ENCODE measurements at places on chromosomes 1 and 21. TPM values are rescaled to one million over a fixed set of nuclear protein-coding genes. Genes with fewer than 3 reads are reported as not detected.

DNA sequence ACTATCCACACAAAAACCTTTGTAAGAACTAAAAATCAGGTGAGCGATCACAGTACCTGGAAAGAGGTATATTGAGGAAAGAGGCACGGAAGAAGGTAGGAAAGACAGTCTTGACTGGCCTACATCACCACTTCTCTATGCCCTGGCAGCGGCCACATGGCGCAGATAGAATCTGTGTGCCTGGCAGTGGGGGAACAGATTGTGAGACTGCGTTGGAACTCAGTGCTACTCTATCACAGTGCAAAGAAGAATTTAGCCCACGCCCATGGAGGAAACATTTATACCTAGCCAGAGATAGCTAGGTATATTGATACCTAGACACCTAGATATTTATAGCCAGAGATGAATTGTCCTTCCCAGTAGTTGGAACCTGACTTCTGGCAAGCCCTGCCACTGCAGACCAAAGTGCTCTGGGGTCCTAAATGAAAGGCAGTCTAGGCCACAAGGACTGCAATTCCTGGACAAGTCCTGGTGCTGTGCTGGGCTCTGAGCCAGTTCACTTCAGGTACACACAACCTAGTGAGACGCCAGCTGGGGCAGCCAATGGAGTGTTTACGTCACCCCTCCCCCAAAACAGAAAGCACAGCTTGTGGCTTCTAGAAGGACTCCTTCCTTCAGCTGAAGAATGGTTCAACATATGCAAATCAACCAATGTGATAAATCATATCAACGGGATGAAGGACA, 51.9 kb downstream of the DHX9 start:
- no peak for DNase-seq

DNA sequence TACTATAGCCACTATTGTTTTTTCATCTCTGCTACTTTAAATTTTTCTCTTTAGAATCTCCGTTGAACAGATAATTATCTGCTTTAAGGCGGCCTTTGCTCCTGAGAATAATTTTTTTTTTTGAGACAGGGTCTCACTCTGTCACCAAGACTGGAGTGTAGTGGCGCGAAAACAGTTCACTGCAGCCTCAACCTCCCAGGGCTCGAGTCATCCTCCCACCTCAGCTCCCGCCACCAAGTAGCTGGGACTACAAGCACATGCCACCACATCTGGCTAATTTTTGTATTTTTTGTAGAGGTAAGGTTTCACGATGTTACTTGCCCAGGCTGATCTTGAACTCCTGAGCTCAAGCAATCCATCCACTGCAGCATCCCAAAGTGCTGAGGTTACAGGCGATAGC, 28.6 kb downstream of the TRIT1 start:
- no peak for DNase-seq

DNA sequence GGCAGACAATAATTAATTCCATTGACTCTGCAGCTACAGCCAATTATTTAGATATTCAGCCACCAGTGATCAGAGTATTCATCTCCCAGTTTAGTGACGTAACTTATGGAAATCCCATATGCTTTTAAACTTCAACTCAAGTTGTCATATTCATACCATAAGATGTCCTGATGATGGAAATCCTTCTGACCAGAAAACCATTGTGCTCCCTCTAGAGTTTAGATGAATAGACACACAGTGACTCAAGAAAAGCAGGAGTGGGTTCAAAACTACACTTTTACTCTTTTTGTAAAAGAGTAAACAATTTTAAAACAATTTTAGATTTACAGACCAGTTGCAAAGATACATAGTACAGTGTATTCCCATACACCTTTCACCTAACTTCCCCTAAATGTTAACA, 463.7 kb downstream of the KCNT2 start:
- DNase-seq, result no peak

- DNase-seq, result no peak
Observed at GRCh38 chr1:40305451-40305850, 11.6 kb downstream of the COL9A2 start.

GRCh38 chr1:117653732-117654492, 48.1 kb downstream of the TENT5C start:
- DNase-seq, result no peak

DNA sequence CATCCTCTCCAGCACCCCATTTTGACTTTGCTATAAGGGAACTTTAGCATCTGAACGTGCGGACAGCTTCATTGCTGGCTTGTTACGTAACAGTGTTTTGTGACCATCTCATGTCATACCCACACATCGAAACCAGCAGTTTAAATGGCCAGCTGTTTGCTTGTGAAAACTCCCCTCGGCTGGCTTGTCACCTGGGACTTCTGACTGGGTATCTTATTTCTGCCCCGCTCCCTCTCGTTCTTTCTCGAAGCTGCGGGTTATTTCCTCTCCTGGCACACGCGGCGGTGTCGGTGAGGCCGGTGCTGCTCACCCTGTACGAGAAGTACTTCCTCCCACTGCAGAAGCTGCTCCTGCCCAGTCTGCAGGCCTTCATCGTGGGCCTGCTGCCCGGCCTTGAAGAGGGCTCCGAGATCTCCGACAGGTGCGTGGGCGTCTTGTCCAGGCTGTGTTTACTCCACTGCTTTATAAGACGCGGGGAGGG, 43.5 kb downstream of the DOP1B start:
- no peak for DNase-seq

- DNase-seq, result no peak
Observed at GRCh38 chr1:171718216-171718615, 23.6 kb downstream of the VAMP4 start.

- DNase-seq, result peak; percentile 54
Observed at GRCh38 chr1:40391688-40392145, 18.2 kb downstream of the SMAP2 start.

Gene ZNF687
- total RNA-seq, result 54.0 TPM

DNA sequence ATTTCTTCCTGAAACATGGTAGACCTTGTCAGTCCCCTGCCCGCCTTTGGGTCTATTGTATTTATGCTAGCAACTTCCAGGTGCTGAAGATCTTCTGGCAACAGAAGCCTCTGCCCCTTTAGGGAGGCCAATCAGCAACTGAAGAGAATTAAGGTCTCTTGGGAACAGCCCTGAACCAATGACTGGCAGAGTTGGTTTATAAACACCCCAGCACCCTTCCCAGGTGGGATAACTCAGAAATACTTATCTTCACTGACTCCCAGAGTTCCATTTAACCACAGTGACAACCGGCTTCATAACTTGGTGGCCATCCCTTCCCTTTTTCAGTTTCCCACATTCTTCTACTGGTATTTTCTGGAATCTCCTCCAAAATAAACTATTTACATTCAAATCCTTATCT, 27.2 kb upstream of the TMCO1 start:
- DNase-seq, result no peak

DNA sequence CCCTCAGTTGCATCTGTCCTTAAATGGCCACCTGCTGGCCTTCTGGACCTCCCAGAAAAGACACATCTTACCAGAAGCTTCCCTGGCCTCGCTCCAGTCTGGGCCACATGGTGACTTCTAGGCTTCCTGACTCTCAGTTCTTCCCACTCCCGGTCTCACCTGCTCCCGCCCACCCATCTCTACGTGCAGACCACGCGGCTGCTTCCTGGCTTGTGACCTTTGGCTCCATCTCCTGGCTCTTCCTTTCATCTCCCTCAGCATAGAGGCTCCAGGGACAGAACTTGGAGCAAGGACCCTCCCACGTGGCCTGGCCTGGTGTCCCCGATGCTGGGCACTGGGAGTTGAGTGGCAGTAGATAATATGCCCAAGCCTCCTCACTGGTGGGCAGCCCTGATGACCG, 124.9 kb upstream of the IRF2BP2 start:
- no peak for DNase-seq

GRCh38 chr1:17272646-17273045, 23.7 kb downstream of the PADI3 start:
- no peak for DNase-seq

- DNase-seq, result no peak
Observed at GRCh38 chr1:240031009-240031408, 60.7 kb upstream of the FMN2 start.

DNA sequence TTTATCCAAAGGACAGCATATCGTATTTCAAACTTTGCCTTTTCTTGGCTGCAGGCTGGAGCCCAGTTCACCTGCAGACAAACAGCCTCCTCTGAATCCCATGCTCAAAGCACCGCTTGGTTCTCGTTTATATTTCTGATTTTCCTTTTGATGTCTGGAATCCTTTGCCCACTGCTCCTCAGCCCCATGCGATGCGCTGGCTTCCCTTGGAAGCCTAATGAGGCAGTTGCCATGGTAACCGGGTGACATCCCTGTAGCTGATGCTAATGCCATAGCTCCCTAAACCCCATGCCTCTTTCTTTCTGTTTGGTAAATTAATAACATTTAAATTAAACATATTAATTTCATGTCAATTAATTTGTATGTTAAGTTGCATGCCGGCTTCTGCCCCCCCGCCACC, 327.1 kb downstream of the PRDM2 start:
- DNase-seq, result no peak

GRCh38 chr1:20602851-20603450, 14.1 kb downstream of the CDA start:
- DNase-seq, result no peak

Gene SMAP2
- 300 TPM for total RNA-seq

Gene KCNH1
- not detected for total RNA-seq
